Activated T-helper 2 cell treated with anti-CD3 and anti-CD28 coated beads, Interferon-gamma antibody, Interleukin-2, Interleukin-4, amounts not matched to agents 10 μg/mL and 5 μg/mL and 100 μg/mL, durations not matched to agents 14 hours and 24 hours and 36 hours (primary cell): ENCODE measurements at places on chromosomes 1 and 21. TPM values are rescaled to one million over a fixed set of nuclear protein-coding genes. Genes with fewer than 3 reads are reported as not detected.

EFHD2 gene
- total RNA-seq = 82.4 and 85.2 TPM in 2 replicates

SYTL1 gene
- total RNA-seq = 20.0 and 25.7 TPM in 2 replicates

UBIAD1 gene
- total RNA-seq = 22.7 and 25.1 TPM in 2 replicates

PLPP3 gene
- not detected in 2 replicates for total RNA-seq

CHI3L1 gene
- total RNA-seq = not detected in 2 replicates

BEND5 gene
- 10.2 and 13.1 TPM in 2 replicates for total RNA-seq

TNFRSF14 gene
- 191 and 199 TPM in 2 replicates for total RNA-seq

FUBP1 gene
- total RNA-seq = 262 and 269 TPM in 2 replicates

F5 gene
- 25.0 and 26.0 TPM in 2 replicates for total RNA-seq

OR2L8 gene
- total RNA-seq = 0.21 TPM in 2 replicates

FLG2 gene
- not detected in 2 replicates for total RNA-seq
